Pons (tissue), 1 donor: ENCODE measurements at places on chromosomes 13 and 19.

DNA sequence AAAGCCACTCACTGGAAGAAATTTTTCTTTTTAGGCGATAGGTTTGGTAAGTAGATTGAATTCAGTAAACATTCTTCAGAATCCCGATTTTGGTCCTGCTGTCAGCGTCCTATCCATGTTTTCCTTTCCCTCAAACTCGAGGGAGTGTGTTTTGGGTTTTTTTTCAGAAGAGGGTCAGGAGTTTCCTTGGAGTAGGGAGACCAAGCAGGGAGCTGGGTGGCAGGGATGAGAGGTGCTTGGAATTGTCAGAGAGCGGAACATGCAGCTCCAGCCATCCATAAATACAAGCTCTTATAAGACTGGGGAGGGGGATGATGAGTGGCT lies 1.6 kb upstream of the PCDH8 start:
- no peak for DNase-seq

- no peak for DNase-seq
Observed at GRCh38 chr19:22052644-22053013, 345 bp downstream of the ZNF257 start.

DNA sequence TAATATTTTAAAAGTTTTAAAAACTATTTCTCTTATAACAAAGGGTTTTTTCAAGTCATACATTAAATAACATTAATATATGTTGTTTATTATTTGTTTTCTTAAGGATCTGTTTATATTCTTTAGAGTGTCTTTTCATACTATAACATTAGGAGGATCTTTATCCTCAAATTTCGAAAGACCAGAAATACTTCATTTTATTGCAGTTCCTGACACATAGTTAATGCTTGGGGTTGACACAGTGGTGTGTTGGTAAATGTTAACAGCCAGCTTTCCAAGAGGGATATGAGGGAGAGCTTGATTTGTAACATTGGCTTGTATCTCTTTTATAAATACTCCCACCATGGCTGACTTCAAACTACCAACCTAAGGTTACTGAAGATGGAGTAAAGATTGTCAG lies 126.6 kb upstream of the KLF5 start:
- DNase-seq = no peak

- no peak for DNase-seq
Observed at GRCh38 chr19:5541456-5541855, 26.3 kb downstream of the TINCR start.

DNA sequence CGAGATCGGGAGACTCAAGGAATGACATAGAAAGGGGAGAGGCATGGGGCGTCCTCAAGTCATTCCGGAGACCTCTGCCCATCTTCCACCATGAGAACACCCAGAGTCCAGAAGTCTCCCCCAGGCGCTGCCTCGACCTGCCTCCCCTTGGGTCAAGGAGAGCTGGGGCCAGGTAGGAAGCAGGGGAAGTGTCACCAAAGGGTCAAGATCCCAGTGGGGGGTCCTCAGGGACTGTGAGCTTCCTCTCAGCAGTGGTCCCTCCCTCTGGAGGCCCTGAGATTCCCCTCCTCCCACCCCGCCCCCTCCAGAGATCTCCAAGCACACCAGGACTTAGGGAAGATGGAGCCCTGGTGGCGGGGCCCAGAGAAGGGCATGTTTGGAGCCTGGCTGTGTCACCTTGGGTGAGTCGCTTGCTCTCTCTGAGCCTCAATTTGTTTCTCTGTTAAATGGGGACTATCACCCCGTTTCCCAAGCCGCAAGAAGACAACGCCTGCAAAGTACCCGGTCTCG lies 919 bp downstream of the DACT3 start:
- DNase-seq = peak; percentile 59
